GM12891 (cell line): ENCODE measurements at places on chromosomes 7 and 10.
A peak's percentile ranks its signal among the peaks of the same experiment; 100 is the strongest.

DNA sequence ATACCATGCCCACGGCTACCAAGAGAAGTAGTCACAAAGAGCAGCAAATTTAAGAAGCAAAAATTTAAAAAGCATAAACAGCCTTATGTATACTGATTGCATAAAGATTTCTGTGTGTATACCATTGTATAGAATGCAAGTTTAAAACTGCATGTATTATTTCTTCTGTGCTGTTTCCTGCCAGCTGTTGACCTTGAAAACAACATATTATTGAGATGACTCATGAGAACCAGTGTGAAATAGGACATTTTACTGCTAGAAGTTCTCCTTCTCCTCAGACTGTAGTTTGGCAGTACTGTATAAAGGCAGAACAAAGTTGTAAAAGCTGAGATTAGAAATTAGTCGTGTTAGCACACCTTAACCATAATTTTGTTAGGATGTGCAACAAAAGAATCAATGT, 42.3 kb upstream of the SGCE start:
- DNase-seq: no peak

DNA sequence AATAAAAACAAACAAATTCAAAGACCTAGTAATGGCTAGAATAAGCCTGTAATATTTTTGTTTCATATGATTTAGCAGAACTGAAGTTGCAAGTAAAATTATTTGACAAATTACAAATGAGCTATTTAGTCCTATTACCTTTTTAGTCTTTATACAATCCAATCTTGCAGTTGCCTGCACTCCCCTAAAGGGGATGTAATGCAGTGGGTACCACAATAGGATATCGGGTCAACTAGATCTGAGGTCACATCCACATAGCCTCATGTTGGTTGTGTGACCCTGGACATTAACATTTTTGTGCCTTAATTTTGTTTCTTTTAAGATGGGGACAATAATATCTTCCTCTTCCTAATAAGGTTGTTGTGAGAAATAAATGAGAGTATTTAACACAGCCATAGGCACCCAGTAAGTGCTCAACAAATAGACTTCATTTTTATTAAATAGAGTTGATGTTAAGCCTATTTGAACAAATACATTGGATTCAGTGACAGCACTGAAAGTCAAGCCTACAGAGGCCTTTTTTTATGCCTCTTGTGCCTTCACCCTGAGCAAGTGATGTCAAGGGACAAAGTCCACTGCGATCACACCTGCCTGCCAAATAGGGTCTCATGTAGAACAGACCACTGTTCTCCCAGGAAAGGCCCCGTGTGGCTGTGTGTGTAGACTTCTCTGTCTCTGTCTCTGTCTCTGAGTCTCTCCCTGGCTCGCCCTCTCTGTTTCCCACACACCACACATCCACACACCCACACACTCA, 124.8 kb downstream of the EVX1 start:
- DNase-seq: no peak

DNA sequence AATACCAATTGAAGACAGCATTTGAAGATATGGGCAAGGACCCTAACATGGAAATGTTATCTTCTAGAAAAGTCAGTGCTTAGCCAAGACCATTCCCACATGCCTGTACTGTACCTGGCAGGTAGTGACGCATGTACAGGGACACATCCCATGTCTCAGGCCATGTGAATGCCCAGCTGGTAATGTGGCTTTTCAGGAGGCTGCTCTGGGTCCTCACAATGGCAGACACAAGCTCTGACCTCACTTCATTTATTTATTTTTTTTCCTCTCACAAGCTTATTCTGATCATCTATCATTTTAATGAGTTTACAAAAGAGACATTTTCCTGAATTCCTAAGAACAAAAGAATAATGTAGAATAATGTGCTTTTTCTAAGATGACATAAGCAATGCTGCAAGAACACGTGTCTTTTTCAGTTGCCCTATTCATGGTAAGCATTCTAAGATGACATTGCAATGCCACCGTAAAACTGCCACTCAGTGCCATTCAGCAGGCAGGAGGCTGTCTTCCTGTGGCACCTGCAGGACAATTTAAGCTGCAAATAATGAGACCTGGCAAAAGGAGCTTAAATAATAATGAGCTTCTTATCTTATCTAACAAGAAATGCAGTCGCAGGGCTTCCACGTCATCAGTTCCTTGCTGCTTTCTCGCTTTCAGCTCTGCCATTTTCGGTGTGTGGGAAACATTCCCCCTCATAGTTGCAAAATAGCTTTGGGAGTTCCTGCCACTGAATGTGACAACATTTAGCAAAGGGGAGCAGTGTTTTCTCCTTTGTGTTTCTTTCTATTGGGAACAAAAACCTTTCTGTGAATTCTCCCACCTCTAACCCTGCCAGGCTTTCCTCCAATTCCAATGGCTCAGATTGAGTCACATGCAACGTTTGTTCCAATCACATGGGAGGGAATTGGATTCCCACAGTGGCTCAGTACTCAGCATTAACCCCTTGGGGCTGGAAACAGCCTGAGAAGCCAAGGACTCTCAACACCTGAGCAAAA, 113.0 kb downstream of the SEC23IP start:
- no peak for DNase-seq

DNA sequence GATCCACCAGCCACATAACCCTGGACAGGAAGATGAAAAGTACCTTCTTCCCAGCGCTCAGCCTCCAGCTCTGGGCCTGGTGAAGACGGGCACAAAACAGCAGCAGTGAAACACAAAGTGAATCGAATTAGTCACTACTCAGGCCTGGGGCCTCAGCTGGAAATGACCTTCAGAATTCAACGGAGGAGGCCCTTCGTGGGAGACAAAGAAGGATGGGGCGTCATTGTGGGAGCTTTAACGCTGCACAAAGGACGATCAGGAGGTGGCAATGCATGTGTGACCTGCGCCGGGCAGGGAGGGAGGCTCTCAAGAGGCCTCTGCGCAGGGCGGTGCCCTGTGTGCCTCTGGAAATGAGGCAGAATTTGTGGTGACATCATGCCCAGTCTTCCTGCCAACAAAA, 161.9 kb downstream of the DNAJB6 start:
- DNase-seq: no peak

GRCh38 chr7:102427019-102427405, 6.4 kb upstream of the ORAI2 start:
- no peak for DNase-seq

DNA sequence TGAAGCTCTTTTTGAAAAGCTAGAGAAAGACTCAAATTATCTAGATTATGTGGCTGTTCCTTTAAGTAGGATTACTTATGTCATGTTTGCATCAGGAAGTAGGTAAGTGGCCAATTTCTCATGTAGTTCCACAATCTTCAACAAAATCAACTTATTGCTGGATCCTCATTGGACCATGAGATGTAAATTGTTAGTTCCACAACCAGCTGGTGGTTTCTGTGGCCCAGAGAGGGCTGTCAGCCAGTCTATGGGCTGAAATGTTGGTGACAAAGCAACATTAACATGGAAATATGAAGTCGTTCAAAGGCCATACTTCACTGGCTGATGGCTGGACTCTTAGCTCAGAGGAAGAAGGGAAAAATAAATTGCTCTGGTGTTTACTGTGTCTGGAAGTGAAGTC, 157.9 kb downstream of the PLXDC2 start:
- no peak for DNase-seq

DNA sequence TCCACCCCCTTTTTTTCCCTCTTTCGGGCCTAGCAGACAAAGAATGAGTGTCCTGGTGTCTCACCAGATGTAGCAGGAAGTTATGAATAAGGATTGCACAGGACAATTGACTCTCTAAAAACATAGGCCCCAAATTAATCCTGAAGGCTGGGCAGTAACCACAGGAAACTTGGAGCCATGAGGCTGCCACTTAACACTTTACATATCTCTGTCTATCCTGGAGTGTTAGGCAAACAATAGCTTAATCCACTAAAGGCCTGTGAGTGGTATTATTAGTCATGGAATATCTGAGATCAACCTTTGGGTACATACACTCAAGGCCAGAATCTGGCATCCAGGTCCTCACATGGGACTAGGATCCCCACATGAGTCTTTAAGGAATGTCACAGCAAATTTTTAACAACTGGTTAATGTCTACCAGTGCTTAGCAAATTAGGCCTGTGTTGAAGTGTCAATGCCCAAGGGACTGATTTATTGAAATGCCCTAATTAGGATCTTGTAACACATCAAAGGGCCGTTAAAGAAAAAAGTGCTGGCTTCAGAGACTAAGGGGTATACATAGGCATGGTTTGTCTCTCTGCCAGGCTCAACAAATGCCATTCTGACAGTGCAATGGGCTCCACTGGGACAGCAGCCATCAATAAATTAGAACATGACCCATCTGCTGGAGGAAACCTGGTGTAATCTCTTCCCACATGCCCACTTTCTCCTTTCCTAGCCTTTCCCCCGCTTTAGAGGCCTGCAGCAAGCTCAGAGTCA, 196.7 kb upstream of the TBX20 start:
- no peak for DNase-seq

DNA sequence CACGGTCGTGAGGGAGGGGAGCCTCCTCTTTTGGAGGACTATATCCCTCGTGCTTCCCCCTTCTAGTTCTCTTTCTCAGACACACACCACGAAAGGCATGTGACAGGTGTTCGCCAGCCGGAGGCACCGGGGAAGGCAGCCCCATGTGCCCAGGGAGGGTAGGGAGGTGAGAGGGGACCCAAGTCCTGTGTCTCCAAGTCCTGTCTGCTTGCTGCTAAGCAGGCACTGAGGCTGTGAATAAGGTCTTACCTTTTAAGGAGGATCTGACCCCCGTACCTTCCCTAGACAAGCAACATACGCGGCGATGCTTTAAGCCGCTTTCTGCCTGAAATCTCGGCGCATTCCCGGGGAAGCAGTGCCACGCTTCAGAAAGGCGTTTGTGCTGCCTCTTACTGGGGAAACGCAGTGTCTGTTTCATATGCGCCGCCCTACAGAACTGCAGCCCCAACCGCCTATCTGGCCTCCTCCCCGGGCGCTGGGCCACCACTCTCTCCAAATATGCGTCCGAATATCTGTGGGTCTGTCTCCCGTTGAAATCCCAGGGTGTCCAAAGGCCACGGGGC, 770 bp downstream of the PLXNA4 start:
- peak; percentile 19 for DNase-seq

- DNase-seq: no peak
Observed at GRCh38 chr10:99357691-99358090, 28.5 kb downstream of the CNNM1 start.

GRCh38 chr10:28951484-28951883, 274.2 kb downstream of the BAMBI start:
- DNase-seq: no peak

- DNase-seq: no peak
Observed at GRCh38 chr7:135165862-135166261, 4.6 kb downstream of the CYREN start.

DNA sequence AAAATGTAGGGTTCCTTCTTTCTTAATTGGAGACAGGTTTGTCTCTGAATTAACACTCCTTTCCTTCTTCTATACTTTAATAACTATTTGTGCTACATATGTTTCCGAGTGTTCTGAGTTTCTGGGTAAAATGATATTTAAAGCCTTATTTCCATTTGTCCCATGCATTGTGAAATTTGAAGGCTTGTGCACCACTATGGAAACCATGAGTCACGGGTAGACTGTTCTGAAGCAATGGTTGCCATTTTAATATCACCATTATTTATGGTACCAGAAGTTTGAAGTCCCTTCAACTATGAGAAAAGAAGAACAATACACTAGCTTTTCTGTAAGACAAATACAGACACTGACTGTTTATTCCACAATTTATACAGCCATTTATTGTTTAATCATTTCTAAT, 44.7 kb upstream of the ZEB1 start:
- DNase-seq: no peak

- DNase-seq: no peak
Observed at GRCh38 chr10:62492012-62492869, 118.1 kb downstream of the ZNF365 start.

DNA sequence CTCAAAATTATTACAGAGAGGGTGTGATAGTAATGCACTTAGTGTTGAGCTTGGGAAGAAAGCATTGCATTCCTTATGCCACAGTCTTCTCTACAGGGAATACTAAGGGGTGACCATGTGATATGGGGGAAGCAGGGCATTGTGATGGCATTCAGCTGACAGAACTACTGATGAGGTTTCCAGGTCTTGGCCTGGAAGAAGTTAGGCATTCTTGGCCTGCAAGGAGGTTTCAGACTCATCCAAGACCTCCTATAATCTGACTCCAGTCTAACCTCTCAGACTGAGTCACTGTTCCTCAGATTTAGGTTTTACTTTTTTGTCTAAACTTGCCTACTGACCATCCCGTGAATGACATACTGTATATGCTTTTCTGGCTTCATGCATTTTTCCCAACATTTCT, 7.9 kb downstream of the STMP1 start:
- DNase-seq: no peak

GRCh38 chr7:93476491-93477344, 97.8 kb downstream of the CALCR start:
- DNase-seq: no peak

GRCh38 chr10:129024046-129024445, 443.0 kb upstream of the MGMT start:
- DNase-seq: no peak

DNA sequence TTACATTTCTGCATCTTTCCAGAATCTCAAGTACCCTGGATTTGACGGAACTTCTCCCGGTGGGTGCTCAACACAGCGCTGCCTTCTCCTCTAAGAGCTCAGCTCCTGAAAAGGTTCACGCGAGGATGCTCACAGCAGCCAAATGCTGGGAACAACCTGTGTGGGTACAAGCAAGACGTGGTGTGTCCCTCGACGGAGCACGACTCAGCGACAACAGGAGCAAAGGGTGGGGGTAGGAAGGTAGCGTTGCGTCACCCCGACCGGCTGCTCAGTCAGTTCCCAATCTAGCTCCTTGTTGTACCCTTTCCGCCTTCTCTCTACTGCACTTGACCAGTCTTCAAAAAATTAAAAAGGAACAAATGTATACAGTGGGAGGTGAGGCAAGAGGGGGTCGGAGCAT, 117.3 kb downstream of the PTPRN2 start:
- no peak for DNase-seq

DNA sequence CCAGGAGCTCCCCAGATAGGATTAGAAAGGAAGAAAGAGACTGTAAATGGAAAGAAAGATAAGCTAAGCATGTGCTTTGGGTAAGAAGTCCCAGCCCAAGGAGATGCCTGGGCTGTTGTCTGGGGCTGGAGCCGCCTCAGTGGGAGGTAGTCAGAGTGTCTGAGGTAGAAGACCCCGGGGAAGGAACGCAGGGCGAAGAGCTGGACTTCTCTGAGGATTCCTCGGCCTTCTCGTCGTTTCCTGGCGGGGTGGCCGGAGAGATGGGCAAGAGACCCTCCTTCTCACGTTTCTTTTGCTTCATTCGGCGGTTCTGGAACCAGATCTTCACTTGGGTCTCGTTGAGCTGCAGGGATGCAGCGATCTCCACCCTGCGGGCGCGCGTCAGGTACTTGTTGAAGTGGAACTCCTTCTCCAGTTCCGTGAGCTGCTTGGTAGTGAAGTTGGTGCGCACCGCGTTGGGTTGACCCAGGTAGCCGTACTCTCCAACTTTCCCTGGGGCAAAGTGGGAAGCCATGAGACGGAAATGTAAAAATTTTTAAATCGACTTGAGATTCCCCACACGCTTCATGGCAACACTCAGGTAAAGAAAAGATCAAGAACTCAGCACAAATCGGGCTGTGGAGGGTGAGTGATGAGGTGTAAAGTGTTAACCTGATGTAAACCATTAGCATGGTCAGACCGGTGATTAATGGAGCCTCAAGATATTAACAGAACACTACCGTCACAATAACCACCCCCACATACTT, 1.3 kb downstream of the HOXA1 start:
- no peak for DNase-seq

- no peak for DNase-seq
Observed at GRCh38 chr10:79416578-79417255, 28.7 kb downstream of the ZCCHC24 start.
